ENCODE measurements at places on chromosomes 13 and 19.
A peak's percentile ranks its signal among the peaks of the same experiment; 100 is the strongest.

- peak; percentile 22 for DNase-seq
Observed at GRCh38 chr13:37209621-37210580, 104.4 kb upstream of the CSNK1A1L start.

DNA sequence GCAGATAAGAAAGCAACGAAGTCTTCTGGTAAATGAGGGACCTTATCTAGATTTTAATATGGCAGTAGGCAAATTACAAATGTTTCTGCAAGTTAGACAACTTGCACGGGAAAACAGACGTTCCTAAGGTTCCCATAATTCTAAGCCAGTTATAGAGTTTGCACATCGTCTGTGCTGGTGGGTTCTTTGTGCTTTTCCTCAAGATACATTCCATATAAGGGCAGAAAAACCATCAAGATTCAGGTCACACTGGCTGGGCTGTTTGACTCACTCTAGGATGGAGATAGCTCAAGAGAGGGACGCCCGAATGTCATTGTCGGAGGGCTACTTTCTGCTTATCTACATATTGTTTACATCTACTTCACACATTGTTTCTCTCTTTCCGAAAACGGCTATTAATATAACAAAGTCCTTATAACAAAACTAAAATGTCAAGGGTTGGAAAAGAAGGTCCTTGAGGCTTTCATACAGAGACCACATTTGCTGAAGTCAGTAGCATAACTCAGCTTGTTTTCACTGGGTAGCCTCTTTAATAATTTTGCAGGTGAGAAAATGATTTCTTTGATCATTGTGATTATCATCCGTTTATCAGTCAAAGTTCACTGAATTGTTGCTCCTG, 44.4 kb downstream of the SOX1 start:
- no peak for DNase-seq

DNA sequence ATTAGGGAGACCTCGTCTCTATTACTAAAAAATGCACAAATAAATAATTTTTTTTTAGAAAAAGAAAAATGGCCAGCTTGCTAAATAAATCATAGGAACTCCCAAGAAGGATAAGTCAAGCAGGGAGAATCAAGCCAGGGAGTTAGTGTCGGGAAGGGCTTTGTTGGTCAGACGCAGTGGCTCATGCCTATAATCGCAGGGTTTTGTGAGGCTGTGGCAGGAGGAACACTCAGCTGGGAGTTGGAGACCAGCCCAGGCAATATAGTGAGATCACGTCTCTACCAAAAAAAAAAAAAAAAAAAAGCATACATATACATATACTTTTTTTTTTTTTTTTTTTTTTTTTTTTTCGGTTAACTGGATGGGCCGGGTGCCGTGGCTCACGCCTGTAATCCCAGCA, 9.0 kb downstream of the NACC1 start:
- DNase-seq, result no peak

DNA sequence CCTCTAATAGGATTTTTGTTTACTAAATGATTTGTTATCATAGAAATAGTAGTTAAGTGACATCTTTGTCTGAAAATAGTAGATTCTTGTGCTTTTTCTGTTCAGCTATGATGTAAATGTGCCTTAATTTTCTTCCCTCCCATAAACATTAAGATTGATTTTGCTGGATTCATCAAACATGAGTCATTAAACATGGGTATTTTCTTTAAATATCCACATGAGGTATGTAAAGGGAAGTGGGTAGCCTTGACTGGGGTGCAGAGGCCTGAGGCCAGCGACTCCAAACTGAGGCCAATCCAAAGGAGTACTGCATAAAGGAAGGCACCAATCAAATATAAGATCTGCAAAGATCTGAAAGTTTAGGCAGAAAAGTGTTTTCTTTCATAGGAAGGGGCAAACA, 3.7 kb downstream of the ZNF136 start:
- DNase-seq, result no peak

DNA sequence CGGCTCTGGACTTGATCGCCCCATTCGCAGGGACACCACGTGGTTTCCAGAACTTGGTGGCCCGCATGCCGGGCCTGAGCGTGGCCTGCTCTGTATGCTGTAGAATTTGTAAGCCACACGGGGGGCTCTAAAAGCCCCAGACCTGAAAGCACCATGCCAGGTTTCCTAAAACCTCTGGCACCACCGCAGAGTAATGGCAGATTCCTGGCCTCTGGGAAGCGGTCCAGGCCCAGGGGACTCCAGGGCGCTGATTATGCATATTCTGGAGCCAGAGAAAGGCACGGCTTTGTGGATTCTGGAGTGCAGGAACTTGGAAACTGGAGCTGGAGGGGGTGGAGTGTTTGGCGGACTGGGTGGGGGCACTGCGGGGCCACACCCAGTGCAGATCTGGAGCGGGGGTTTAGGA, 3.7 kb downstream of the FTL start:
- no peak for DNase-seq

DNA sequence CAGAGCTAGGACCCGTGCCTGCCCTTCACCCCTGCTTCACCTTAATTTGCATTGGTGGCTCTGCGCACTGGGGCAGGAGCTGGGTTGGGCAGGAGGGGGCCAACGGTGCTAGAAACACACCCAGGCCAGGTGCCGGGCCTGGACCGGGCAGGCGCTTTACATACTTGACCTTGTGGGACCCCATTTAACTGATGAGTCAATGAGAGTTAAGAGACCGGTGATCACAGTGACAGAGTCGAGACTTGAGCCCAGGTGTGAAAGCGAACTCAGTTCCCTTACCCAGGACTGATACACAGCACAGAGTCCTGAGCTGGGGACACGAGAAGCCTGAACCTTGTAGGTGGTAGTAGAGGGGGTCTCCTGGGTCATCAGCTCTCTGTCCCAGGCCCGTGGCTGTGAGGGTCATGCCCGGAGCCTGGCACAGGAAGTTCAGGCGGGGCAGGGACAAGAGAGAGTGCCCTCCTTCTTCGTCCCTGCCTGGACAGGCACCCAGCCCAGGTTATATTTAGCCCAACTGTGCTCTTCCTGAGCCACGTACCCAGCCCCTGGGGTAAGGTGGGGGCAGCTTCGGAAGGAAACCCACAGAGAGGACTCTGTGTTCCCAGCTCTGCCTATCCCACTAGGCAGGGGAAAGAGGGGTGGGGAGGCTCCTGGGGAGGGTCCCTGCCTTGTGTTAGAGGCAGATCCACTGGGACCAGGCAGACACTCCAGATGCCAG, 1.9 kb downstream of the PRX start:
- no peak for DNase-seq

GRCh38 chr13:72643311-72643989, 84.0 kb downstream of the MZT1 start:
- DNase-seq, result peak; percentile 65

GRCh38 chr13:102970542-102970941, 95.7 kb downstream of the SLC10A2 start:
- DNase-seq, result no peak

- DNase-seq, result peak; percentile 52
Observed at GRCh38 chr13:30308548-30308947, 1.2 kb upstream of the KATNAL1 start.

- DNase-seq, result no peak
Observed at GRCh38 chr13:46796129-46796514, 839 bp downstream of the ESD start.

- DNase-seq, result no peak
Observed at GRCh38 chr13:51733374-51734298, 70.3 kb downstream of the DHRS12 start.

DNA sequence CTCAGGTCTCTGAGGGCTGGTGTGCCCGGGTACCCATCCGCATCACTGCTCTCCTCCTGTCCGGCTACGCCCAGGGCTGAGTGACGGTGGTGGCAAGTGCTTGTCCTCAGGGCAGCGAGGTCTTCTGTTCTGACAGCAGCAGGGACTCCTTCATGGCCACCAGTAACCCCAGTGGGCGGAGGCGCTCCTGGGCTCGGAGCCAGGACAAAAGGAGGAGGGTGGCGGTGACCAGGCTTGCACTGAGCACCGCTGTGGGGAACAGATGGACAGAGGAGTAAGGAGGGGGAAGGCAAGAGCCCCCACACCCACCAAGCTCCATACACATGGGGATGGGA, 5.8 kb downstream of the CD320 start:
- no peak for DNase-seq

- peak; percentile 19 for DNase-seq
Observed at GRCh38 chr13:101919541-101920181, 467.2 kb downstream of the ITGBL1 start.

DNA sequence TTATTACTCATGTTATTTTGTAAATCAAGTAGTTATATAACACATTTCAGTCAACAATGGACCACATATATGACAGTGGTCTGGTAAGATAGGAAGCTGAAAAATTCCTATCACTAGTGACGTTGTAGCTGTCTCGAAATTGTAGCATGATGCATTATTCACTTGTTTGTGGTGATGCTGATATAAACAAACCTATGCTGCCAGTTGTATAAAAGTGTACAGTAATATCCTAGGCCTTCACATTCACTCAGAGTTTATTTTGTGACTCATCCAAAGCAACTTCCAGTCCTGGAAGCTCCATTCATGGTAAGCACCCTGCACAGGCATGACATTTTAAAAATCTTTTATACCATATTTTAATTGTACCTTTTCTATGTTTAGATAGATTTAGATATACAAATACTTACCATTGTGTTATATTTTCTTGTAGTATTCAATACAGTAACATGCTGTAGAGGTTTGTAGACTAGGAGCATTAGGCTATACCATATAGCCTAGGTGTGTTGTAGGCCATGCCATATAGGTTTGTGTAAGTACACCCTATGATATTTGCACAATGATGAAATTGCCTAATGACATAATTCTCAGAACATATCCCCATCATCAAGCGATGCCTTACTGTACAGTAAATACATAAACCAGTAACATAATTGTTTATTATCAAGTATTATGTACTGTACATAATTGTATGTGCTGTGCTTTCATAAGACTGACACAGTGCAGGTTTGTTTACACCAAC, 49.3 kb downstream of the IFT88 start:
- DNase-seq, result peak; percentile 97

GRCh38 chr13:41501281-41501680, 43.9 kb downstream of the RGCC start:
- DNase-seq, result no peak

DNA sequence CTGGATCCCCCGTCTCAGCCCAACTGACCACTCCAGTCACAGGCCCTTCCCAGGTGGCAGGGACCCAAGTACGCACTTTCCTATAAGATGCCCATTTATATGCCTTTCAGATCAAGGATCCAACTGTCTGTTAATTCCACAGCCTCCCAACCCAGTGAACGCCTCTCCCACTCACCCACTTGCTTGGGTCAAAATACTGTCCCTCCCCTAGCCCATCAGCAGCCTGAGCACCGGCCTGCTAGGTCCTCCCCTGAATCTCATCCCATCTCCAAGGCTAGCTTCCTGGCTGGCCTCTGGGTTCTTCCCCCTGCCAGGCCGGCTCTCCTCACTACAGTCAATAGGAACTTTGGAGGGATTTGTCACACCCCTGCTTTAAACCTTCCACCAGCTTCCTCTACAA, 1.9 kb downstream of the UBE2S start:
- no peak for DNase-seq

DNA sequence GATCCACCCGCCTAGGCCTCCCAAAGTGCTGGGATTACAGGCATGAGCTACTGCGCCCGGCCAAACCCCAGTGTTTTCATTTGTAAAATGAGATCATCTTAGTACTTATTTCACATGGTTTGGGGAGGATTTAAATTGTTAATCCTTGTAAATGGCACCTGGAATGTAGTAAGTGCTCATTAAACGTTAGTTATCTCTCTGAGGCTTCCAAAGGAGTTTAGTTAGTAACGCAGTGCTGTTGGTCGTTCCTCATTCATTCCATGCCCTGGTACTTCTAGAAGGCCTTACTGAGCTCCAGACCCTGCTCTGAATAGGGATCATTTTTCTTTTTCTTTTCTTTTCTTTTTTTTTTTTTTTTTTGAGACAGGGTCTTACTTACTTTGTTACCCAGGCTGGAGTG, 5.2 kb downstream of the CPT1C start:
- DNase-seq, result no peak

GRCh38 chr19:55605637-55606470, at the start of gene ZNF865:
Gene ZNF865 (plus strand): TSS chr19:55605647. CDS start chr19:55613619, 7,972 bp downstream.
- DNase-seq, result peak; percentile 91
